ENCODE measurements at places on chromosomes 13 and 19. TPM values are rescaled to one million over a fixed set of nuclear protein-coding genes. Genes with fewer than 3 reads are reported as not detected.

The CCDC122 gene
- polyA plus RNA-seq: 5.5 TPM

The GJB6 gene
- not detected for polyA plus RNA-seq

The GPR18 gene
- 0.03 TPM for polyA plus RNA-seq

The DKKL1 gene
- polyA plus RNA-seq: 0.56 TPM

The KCNK6 gene
- polyA plus RNA-seq: 6.0 TPM

The KLK4 gene
- 16.8 TPM for polyA plus RNA-seq

The ARRDC2 gene
- polyA plus RNA-seq: 20.8 TPM

The LGALS14 gene
- polyA plus RNA-seq: not detected

The HIPK4 gene
- polyA plus RNA-seq: not detected

The GIPC3 gene
- polyA plus RNA-seq: 1.6 TPM

The KIR2DL1 gene
- 0.15 TPM for polyA plus RNA-seq

The LYPD5 gene
- 0.32 TPM for polyA plus RNA-seq

The RNF6 gene
- 56.0 TPM for polyA plus RNA-seq

The YJU2 gene
- polyA plus RNA-seq: 81.2 TPM
